ENCODE measurements at places on chromosomes 5 and 9. TPM values are rescaled to one million over a fixed set of nuclear protein-coding genes. Genes with fewer than 3 reads are reported as not detected.

Gene OTP
- 3.1 TPM for total RNA-seq

Gene FBLL1
- 5.9 TPM for total RNA-seq

DNA sequence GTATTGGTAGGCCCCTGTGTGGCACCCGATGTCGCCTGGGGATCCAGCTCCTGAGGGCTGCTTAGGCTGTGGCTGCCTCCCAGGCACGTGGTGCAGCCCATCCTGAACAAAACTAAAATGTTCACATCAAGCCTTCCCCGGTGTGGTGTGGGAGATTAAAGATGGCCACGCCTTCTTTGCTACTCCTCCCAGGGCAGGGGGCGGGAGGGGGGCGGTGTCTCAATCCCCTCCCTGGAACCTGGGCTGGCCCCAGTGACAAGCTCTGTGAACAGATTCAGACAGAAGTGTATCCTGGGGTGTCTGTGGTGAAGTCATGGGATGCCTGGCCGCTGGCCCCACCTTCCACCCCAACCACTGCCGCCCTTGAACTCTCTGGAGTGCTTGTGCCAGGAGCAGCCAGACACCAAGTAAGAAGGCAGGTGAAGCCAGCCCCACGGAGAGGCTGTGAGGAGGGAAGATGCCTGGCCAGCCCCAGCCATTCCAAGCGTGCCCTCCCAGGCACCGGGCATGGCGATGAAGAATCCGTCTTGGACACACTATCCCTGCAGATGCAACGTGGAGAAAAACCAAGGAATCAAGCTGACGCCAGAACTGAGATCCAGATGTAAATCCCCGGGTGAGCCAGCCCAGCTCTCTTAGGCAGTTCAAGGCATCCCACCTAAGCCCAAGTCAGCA, 75.8 kb downstream of the AK8 start:
- H3K27me3 ChIP-seq = peaks cover 19% of the 10 kb centered on the region
- no peak overlapping the region for H3K27ac ChIP-seq
- H3K36me3 ChIP-seq = no peaks in the 10 kb centered on the region
- no peak for DNase-seq
- H3K4me1 ChIP-seq = peaks cover 35% of the 10 kb centered on the region

DNA sequence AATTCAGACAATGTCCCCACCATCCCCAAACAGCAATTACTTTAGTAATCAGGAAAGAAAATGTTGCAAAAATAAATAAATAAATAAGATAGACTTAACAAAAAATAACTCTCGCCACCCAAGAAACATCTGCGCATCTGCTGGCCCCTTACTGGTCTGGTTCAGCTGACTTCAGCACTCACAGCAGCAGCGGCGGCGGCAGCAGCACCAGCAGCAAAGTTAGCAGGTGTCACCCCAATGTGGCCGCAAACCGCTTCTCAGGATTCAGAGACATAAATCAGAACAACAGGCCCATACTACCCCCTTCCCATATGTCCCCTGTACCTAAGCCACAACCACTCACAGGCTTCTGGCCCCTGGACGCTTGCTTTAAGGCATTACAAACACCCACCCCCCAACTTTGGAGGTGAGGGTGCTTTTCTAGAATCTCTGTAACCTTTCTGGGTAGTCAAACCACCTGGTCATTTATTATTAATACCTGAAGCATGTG, 593.0 kb downstream of the BNC2 start:
- no peak overlapping the region for H3K4me3 ChIP-seq
- H3K27me3 ChIP-seq = no peaks in the 10 kb centered on the region
- H3K27ac ChIP-seq = peak overlapping the region; percentile 35
- peaks cover 2% of the 10 kb centered on the region for H3K36me3 ChIP-seq

Gene LCN1
- total RNA-seq = not detected

GRCh38 chr9:86794391-86795046, 152.8 kb downstream of the GAS1 start:
- H3K36me3 ChIP-seq = no peaks in the 10 kb centered on the region
- DNase-seq = no peak
- no peak overlapping the region for H3K27ac ChIP-seq
- H3K4me1 ChIP-seq = peaks cover 39% of the 10 kb centered on the region

Gene BAAT
- 0.16 TPM for total RNA-seq

DNA sequence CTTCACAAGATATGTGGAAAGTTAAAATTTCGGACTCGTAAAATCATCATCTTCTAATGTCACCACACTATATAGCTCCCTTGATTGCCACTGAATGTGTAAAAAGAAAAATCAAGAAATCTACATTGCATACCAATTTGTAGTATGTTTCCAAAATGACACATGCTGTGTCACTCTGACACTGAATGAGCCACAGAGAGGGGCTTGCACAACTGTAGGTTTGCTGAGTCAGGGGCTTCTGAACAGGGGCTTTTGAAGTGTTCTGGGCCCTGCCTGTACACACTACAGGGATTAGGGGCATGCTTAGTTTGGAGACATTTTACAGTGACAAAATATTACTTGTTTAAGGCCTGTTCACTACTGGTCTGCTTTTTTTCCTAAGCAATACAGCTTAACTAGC, 234.4 kb upstream of the GRAMD2B start:
- peaks cover 18% of the 10 kb centered on the region for H3K4me1 ChIP-seq
- H3K27ac ChIP-seq = no peak overlapping the region
- H3K4me3 ChIP-seq = no peak overlapping the region
- no peaks in the 10 kb centered on the region for H3K36me3 ChIP-seq
- DNase-seq = no peak

DNA sequence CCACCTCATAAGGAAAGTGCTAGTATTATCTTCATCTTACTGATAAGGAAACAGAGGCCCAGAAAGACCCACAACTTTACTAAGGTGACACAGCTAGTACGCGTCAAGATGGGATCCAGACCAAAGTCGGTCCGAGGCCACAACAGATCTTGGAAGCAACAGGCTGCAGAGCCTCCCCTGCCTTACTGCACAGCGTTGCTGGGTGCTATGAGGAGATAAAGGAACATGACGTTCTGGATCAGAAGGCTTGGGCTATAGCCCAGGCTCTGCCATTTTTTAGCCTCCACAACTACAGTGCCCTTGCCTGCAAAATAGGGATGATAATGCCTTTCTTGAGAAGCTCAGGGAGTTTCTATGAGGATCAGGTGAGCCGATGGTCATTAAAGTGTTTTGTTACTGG, 144.1 kb downstream of the NMUR2 start:
- H3K4me1 ChIP-seq = peaks cover 8% of the 10 kb centered on the region
- H3K27ac ChIP-seq = no peak overlapping the region

GRCh38 chr5:51859624-51860023, 476.4 kb downstream of the ISL1 start:
- H3K36me3 ChIP-seq = no peaks in the 10 kb centered on the region
- no peak for DNase-seq
- no peak overlapping the region for H3K27ac ChIP-seq
- no peak overlapping the region for H3K4me3 ChIP-seq

All from neural crest cell (in vitro differentiated cells).